ENCODE measurements at places on chromosomes 2 and 18.

- DNase-seq: no peak
Observed at GRCh38 chr2:126145752-126146151, 510.2 kb upstream of the GYPC start.

DNA sequence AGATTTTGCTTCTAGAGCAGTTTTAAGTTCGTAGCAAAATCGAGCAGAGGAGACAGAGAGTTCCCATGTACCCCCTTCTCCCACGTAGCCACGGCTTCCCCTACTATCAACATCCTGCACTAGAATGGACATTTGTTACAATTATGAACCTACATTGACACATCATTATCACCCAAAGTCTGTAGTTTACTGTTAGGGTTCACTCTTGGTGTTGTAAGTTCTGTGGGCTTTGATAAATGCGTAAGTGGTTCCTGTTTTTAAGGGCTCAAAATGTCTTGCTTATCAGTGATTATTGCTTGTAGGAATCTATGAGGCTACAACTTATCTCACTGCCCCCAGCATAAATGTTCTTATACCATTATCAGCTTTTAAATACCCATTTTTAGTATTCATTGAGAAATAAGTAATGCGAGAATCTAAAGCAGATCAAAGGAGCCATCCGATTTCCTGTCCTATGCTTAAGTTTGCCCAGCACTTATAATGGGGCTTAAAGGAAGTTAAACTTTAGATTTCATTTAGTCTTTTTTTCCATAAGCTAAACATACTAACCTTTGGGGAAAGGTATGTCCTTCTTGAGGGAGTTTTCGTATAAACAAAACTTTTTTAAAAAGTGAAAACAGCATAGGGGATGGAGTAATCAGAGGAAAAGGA, 118.7 kb downstream of the HAUS1 start:
- no peak for DNase-seq

GRCh38 chr18:48355276-48356115, 53.7 kb downstream of the ZBTB7C start:
- no peak for DNase-seq

DNA sequence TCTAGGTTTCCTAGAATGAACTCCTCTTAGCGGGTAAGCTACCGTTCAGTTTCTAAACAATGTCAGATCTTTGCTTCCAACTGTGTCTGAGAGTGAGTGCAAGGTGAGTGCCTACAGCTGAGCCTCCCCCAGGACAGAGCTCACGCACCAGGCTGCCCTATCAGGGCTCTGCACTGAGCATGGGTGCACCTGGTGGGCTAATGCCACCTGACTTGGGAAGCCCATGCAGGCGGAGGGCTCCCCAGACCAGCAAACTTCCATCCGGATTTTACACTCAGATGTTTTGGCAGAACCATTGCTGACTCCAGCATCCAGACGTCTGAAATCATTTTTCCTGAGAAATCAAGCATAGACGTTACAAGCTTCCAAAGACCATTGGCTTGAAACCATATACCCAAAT, 16.1 kb upstream of the MLPH start:
- DNase-seq: no peak

DNA sequence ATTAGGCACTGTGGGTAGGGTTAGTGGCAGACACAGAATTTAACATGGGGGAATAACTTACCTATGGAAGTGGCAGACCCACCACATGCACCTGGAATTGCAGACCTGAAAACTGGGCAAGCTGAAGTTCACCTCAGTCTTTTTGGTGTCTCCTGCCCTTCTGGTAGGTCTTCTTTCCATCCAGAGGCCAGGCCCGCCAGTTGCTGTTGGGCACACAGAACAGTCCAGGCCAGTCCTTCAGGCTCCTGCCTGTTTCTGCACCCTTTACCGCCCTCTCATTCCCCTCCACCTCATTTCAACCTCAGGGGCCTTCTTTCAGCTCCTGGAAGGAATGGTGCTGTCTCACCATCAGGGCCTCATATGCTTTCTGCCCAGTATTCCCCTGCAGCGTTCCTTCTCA, 358.9 kb upstream of the ETAA1 start:
- no peak for DNase-seq

- DNase-seq: no peak
Observed at GRCh38 chr18:58754544-58755068, 83.3 kb downstream of the MALT1 start.

GRCh38 chr2:144015036-144015435, 504.9 kb downstream of the ZEB2 start:
- DNase-seq: peak; percentile 31

Data from fibroblast of skin of scalp (primary cell).